NCI-H2171 (cell line): ENCODE measurements at places on chromosomes 11 and 22.

DNA sequence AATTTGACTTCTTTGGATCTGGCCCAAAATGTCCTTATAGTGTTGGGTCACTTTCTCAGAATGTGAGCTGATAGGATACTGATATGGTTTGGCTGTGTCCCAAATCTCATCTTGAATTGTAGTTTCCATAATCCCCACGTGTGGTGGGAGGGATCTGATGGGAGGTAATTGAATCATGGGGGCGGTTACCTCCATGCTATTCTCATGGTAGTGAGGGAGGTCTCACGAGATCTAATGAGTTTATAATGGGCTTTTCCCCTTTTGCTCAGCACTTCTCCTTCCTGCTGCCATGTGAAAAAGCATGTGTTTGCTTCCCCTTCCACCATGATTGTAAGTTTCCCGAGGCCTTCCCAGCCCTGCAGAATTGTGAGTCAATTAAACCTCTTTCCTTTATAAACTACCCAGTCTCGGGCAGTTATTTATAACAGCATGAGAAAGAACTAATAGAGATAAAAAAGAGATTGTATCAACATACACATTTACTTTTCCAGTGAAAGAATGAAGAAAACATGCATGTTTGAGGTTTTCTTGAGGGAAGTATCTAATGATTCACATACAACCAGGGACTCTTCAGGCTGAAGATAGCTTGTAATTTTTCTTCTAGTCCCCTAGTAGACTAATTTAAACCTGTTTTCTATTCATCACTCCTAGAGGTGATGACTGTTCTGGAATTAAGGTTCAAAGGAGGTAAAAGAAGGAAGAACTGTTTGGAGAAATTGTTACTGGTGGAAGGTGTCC is 17.3 kb upstream of the CSTF3 start:
- DNase-seq: no peak

DNA sequence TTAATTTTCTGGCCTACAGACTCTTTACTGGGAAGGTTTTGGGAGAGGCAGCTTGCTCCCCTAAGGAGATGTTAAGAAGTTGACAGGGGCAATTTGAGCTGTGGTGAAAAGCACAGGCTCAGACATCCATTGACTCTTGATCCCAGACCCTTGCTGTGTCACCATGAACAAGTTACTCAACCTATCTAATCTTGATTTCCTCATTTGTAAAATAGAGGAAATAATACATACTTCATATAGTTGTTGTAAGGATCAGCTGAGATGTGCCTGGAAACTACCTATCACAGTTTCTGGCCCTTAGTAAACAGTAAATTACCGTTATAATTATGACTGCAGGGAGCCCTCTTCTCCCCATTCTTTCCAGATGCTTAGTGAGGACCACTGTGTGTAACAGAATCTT is 16.6 kb upstream of the SCGB1D4 start:
- no peak for DNase-seq

DNA sequence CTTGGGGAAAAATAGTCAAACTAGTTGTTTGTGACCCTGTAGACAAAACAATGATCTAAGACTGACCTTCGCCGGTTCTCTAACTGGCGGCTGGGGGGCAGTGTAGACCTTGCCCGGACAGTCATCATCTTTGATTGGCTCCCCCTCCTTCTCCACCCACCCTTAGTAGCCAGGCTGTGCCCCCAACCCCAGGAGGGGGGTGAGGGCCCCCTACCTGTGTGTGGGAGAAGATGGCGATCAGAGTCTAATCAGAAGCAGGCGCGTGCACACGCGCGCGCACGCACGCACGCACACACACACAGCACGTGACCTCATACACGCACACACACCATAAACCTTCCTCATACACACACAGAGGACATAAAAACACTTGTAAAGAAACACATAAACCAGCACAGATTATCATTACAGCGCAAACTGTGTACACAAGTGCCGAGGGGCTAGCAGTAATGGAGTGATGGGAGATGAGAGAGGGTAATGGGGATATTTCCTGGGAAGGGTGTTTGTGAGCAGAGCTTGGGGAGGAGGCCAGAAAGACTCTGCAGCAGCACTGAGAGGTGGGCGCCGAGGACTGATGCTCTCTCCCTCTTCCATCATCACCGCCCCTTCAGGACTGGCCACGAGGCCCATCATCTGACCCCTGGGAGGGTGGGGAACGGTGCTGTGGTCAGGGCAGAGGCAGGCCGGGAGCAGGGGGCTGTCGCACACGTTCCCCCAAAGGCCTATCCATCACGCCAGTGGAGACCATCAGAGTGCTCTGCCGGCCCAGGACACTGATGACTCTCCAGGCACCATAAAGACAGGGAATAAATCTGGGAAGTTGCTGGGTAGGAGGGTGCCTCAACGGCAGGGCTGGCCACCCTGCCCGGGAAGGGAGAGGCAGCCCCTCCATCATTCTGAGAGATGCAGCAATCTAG is 12.2 kb downstream of the NECTIN1 start:
- DNase-seq: no peak

- DNase-seq: no peak
Observed at GRCh38 chr11:65338676-65339075, 5.0 kb downstream of the DPF2 start.

DNA sequence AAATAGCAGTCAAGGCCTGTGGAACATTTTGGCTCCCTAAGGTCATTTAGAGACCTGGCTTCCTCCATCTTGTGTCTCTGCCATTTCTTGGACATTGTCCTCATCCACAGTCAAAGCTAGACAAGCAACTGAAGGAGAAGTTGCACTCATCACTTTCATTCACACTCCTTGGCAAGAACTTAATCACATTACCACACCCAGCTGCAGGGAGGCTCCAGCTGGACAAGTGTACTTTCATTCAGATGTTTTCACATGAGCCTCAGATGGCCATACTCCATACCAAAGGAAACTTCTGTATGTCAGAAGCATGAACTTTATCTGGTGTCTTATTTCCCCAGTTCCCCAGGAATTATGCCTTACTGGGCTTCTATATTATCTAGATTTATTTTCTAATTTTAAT is 537.4 kb downstream of the TMEM135 start:
- no peak for DNase-seq

DNA sequence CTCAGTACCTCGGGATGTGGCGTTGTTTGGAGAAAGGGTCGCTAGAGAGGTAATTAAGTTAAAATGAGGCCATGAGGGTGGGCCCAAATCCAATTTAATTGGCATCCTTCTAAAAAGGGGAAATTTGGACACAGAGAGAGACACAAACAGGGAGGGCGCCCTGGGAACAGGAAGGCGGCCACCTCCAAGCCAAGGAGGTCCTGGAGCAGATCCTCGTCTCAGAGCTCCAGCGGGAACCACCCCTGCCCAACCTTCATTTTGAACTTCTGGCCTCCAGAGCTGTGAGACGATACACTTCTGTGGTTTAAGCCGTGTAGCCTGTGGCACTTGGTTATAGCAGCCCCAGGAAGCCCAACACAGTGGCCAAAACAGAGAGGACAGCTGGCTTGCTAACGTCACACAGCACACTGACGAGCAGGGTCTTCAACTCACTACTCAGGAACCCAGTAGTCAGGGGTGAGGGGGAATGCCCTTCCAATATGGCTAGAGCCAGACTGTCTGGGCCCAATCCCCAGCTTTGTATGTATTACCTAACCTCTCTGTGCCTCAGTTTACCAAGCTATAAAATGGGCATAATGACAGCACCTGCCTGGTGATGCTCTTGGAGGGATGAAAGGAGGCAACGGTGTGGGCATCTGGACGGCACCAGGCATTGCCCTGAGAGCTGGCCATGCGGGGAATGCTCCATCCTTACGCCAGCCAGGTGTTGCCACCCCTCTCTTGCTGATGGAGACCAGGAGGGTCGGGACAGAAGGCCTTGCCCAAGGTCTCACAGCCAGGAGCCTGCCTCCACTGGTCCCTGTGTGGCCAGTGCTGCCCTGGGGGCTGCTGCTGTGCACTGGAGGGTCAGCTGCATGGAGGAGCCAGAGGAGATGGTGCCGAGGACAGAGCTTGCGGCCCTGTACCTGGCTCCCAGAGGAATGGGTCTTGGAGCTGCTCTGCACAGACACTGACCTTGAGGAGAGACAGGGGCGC is 53.3 kb upstream of the LINC01488 start:
- DNase-seq: no peak

DNA sequence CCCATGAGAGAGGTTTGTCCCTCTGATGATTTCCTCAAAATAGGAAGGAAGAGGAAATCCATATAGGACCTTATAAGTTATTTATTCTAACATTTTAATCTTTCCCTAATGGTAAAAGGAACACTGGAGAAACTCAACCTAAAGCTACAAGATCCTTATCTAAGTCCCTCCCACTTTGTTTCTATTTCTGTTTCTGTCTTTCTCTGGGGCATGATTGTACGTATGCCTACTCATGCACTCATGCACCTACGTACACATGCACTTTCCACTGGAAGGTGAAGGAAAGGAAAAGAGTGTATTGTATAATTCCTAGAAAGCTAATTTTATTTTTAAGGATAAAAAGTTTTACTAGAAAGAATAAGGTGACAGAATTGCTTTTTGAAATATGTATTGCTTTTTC is 125.0 kb downstream of the RAB38 start:
- DNase-seq: no peak

GRCh38 chr11:6229911-6230310 is 4.5 kb downstream of the FHIP1B start:
- no peak for DNase-seq

GRCh38 chr11:499201-500076 is 7.6 kb downstream of the RNH1 start:
- DNase-seq: no peak

- no peak for DNase-seq
Observed at GRCh38 chr11:121321614-121322243, 29.2 kb downstream of the SC5D start.

DNA sequence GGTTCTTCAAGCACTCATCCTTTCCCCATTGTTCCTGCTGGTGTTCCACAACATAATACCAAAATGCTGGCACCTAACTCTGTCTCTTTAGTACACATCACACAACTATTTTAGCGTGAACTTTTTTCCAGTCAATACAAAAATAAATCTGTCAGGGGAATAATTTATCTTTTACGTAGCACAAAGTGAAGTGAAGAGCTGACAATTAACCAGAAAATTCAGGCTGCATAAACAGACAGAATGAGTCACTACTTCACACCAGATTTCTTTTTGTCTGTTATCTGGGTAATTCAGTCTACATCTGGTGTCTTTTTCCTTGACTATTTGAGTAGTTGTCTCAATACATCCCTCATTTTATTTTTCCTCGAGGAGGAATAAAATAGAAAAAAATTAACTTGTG is 7.9 kb upstream of the ETS1 start:
- no peak for DNase-seq

DNA sequence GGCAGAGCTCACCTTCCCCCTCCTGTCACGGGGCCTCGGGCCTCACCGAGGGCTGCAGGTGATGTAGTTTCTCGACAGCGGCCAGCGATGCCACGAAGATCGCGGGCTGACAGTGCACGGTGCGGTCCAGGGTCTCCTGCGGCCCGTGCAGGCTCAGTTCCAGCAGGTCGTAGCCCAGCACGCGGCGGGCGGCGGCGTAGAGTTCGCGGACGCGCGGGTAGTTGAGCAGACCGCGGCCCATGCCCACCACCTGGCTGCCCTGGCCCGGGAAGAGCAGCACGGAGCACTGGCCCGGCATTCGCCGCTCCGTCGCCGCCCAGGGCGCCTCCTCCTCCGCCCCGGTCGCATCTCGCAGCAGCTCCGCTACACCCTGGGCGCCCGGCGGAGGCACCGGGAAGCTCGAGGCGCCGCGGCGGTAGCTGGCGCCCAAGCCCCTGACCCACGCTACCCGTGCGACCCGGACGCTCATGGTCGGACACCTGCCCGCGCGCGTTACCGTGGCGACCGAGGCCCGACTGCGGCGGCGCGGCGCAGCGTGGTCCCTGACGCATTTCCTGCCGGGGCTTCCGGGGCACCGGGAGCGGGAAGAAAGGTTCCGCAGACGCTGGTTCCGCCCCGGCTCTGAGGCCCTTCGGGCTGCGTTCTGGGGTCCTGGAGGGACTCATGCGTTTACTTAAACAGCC is at the start of gene MCAT:
TSS of gene MCAT (minus strand) at position 519 of the 683 bp plus-strand sequence. CDS start at position 469, 50 bp downstream.
- DNase-seq: peak; percentile 75
